Right ventricle myocardium inferior (tissue), 1 donor: ENCODE measurements at places on chromosomes 5 and 9. TPM values are rescaled to one million over a fixed set of nuclear protein-coding genes. Genes with fewer than 3 reads are reported as not detected.

PRUNE2 gene
- total RNA-seq, result 1.9 TPM

DNA sequence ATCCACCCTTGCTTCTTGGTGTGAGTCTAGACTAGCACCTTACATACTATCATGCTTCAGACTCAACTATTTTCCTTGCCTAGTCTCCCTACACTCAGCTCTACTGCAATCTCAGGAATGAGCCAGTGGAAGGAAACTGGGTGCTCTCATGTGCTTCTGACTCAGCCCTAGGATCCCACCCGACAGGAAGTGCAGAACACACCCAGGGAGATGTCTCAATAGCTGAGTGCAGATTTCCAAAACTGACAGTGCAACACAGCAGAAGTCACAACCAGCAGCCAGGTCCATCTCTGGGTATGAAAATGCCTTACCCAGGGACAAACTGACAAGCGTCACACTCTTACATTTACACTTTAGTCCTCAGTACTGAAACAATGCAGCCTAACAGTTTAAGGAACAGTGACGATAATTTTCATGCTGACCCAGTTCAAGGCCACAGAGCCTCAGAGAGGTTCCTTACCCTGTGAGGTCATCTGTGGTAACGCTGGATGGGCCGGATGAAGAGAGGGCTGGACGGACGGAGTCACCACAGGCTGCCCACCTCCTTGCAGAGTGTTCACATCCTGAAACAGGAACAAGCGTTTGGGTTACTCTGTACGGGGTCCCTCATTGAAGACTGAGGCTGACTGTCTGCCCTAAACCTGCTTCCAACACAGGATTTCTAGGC is 33.0 kb downstream of the FKBP15 start:
- peak; percentile 75 for DNase-seq

- DNase-seq, result no peak
Observed at GRCh38 chr5:15495026-15495425, 5.0 kb upstream of the FBXL7 start.

- no peak for DNase-seq
Observed at GRCh38 chr5:95093211-95093610, 191.7 kb downstream of the MCTP1 start.

DNA sequence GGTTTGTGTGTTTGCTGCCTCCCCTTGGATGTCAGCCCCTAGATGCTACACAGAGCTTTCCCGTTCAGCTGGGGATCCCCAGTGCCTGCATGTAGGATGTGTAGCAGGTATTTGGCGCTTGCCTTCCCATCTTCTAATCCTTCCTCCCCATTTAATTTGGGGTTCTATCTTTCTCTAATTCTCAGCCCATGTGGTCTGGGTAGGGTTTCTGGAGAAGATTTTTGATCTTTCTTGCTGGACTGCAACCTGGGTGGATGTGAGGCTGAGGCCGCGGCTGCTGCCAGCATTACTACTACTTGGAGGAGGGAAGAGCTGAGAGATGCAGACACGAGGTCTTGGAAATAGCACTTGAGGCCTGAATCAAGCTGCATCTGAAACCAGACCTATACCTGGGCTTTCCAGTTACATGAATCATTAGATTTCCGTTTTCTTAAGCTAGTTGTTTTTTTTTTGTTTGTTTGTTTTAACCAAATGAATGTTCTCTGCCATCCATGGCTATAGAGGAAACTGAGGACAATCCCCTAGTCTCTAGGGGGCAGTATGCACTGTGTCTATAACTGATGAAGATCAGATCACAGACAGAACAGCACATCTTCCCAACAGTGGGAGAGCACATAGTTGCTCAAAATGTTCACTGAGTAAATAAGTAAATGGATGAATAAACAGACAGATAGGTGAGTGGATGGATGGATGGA is 178.6 kb downstream of the FGF18 start:
- no peak for DNase-seq

- DNase-seq, result no peak
Observed at GRCh38 chr5:77066823-77067442, 20.2 kb downstream of the ZBED3 start.
